ENCODE measurements at places on chromosomes 2 and 18. TPM values are rescaled to one million over a fixed set of nuclear protein-coding genes. Genes with fewer than 3 reads are reported as not detected.

DNA sequence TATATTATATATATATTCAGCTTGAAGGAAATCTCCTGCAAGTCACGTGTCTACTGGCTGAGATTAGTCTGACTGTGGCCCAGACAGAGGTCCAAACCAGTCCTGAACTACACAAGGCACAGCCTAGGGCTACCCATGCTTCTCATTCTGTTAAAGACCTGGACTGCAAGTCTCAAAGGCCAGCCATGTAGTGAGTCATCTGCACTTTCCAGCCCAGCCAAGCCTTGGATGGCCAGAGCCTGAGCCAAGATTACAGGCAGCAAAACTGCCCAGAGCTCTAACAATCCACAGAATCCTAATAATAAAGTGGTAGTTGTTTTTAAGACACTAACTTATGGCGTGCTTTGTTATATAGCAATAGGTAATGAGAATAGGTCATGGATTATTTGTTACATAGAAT lies 259.6 kb downstream of the SS18 start:
- DNase-seq = no peak

- no peak for DNase-seq
These were observed 883 bp upstream of the EHBP1 start for GRCh38 chr2:62704654-62705006.

DNA sequence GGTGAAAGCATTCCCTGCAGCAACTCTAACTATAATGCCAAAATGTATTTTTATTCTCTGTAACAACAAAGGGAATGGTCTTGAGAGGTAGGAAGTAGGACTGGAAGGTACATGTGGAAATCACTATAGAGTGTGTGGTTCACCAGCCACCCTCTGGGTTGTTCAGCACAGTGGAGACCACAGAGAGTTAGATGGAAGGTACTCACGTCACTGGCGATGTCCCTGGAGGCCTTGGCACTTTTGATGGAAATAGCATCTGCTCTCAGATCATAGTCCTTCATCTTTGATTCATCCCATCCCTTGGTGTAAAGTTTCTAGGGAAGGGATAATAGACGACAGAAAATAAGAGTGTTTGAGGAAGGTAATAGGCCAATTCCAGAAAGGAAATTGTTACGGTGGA lies 124.0 kb downstream of the NEB start:
- no peak for DNase-seq

GRCh38 chr2:240559286-240559685 lies 871 bp upstream of the DUSP28 start:
- no peak for DNase-seq

C1QL2 gene
- not detected for total RNA-seq

DNA sequence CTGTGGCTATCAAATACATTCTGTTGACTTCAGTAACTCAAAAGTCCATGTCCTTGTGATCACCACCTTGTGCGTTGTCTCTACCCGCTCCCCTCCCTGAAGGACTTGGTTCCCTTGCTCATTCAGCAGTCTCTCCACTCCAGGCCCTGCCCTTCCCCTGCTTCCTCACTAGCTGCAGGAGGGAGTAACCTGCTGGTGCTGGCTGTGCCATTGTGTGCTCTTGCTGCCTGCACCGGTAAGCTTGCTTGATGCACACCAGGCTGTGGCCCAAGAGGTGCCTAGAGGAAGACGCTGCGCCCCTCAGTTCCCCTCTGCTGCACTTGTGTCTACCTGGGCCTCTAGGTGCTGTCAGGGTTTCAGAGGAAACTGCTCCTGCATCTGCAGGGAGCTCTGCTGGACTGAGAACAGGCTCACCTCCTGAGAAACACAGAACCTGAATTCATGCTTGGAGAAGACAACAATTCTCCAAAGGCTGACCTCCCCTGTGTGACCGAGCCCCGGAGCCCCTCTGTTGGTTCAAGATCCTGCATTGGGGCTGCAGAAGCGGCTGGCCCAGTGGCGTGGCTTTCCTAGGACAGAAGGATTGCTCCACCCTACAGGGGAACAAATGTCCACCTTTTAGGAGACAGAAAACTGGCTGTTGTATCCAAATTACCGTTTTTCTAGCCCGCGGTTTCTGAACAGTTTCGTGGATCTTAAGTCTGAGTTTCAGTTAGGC lies 33.6 kb downstream of the PTPRM start:
- DNase-seq = no peak

- no peak for DNase-seq
These were observed 22.4 kb downstream of the CRYGD start for GRCh38 chr2:208101716-208102631.

DNA sequence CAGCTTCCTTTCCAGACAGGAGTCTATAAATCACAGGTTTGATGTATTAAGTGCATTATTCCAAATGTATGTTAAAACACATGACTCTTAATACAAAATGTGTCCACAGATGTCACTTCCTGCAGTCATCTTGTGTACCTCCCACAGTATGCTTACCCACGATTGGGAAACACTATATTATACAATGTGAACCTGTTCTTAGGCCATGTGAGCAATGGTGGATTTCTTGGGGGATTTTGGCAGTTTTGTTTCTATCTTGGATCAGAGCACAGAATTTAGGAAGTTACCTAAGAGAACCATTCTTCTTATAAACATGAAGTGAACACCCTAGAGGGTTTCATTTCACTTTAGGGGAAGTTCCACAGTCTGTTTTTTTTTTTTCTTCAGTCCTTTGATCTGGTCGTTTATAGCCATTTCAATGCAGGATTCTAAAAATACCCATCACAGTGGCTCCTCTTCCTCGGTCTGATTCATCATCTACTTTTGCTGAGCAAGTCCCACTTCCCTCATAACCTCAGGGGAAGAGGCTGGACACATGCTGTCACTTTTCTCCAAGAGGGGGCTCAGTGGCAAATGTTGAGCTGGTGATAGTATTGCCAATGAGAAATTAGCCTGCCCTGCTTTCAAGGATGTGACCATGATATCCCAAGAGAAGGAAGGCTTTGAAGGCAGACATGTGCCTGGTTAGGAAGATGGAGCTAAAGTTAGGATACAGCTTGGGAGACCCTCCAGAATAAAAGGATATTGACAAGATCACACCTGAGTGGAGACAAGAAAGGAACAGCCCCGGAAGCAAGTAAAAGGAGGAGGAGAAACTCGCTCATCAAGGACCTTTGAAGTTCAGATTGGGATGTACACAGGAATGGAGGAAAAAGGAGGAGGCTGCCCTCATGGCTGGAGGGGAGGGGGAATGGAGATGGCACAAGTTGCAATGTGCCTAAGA lies 22.6 kb downstream of the PLEK start:
- no peak for DNase-seq

- DNase-seq = no peak
These were observed 103.2 kb downstream of the FAM161A start for GRCh38 chr2:61750624-61751023.

- DNase-seq = no peak
These were observed 10.7 kb downstream of the RPL31 start for GRCh38 chr2:101012706-101013181.

SCYGR1 gene
- total RNA-seq = not detected

- no peak for DNase-seq
These were observed 175.0 kb upstream of the SLC39A10 start for GRCh38 chr2:195482010-195482409.

DNA sequence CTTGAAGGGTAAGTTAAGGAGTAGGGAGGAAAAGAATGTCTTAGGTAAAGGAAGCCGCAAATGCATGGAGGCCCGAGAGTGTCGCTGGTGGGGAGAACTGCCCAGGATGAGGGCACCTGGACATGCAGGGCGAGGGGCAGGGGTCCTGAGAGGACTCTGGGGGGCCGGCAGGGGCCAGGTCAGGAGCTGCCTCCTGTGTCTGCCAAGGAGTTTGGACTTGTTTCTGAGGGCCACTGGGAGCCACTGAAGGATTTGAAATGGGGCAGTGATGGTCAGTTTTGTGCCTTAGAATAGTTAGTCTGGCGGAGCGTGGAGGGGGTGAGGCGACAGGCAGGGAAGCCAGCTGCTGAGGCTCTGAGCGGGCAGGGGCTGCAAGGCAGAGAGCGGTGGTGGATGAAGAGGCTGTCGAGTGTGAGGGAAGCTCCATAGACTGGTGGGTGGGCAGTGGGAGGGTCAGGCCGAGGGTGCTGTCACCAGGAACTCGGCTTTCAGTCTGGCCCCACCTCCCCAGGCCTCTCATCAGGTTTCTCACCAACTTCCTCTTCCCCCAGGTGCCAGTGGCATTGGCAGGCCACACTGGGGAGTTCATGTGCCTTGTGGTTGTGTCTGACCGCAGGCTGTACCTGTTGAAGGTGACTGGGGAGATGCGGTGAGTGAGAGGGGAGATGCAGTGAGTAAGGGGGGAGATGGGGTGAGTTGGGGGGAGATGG lies 14.7 kb upstream of the SLC4A3 start:
- no peak for DNase-seq

- DNase-seq = no peak
These were observed 349.7 kb downstream of the ZEB2 start for GRCh38 chr2:144170179-144170578.

GRCh38 chr18:74819433-74820059 lies 221.9 kb downstream of the ZNF407 start:
- DNase-seq = no peak

DNA sequence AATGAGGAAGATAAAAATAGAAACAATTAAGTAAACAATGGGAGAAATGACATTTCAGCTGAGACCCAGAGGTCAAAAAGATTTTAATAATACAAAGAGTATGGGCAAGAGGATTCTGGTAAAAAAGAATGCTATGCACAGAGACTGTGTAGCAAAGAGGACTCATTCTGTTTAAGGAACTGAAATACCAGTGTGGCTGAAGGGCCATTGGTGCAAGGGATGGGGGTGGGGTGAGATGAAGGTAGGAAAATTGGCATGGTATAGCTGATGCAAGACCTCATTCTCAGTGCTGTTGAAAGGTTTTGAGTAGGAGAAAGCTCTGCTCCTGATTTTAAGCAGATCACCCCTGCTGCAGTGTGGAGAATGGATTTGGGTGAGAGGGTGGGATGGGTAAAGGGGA lies 10.8 kb downstream of the GALNT1 start:
- no peak for DNase-seq

MITD1 gene
- total RNA-seq = 59.5 TPM

NEU4 gene
- not detected for total RNA-seq

ONECUT2 gene
- not detected for total RNA-seq

DNA sequence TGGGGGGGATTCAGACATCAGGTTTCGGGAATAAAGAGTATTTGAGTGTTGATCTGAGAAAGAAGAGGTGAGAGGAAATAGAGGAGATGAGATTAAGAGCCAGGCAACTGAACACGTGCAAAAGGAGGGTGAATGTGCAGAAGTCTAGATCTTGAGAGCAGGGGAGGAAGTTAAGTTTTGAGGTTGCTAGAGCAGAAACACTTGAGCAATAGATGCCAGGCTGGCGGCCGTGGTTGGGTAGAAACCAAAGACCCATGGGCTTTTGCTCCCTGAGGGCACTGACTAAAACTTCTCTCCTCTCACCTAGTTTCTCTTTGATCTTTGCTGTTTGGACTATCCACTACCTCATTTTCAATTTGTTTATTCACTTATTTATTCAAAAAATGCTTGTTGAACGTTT lies 116.0 kb downstream of the CDC42EP3 start:
- no peak for DNase-seq

DNA sequence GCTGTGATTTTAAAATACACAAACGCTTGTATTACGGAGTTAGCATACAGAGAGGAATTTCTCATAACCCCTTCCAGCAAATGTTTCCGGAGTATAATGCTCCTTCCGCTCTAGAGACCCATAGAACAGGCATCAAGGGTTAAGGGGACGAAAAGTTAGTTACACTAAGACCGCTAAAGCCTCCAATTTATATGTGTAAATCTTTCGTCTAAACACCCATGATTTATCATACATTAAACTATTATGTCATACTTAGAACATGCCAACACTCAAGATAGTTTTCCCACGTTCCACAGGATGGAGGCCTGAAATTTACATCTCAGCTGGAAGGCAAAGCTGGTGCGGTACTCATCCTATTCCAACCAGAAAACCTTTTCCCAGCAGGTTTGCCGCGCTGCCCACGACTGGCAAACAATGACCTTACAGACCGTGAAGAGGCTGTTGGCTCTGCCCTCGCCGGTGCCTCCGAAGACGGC lies 650 bp downstream of the ORMDL1 start:
- DNase-seq = no peak

- no peak for DNase-seq
These were observed 62.7 kb downstream of the RTP5 start for GRCh38 chr2:241931976-241932898.

DNA sequence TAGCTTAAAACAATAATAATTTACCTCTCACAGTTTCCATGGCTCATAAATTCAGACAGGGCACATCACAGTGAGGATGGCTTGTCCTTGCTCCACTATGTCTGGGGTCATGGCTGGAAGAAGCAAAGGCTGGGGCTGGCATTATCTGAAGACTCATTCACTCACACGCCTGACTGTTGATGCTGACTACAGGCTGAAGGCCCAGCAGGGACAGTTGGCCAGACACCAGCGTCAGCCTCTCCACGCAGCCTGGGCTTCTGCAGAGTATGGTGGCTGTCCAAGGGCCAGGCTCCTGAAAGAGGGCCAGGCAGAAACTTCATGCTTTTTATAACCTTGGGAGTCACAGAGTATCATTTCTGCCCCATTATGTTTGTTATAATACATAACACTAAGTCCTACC lies 33.4 kb downstream of the YPEL5 start:
- DNase-seq = no peak

RNF103 gene
- 48.8 TPM for total RNA-seq

- DNase-seq = no peak
These were observed 27.6 kb upstream of the UBE2F start for GRCh38 chr2:237939251-237939650.

RTP5 gene
- total RNA-seq = not detected

GRCh38 chr18:9738266-9738969 lies 30.3 kb downstream of the RAB31 start:
- no peak for DNase-seq

UGT1A6 gene
- total RNA-seq = 12.7 TPM

GKN1 gene
- total RNA-seq = not detected

HTR2B gene
- total RNA-seq = not detected

DNA sequence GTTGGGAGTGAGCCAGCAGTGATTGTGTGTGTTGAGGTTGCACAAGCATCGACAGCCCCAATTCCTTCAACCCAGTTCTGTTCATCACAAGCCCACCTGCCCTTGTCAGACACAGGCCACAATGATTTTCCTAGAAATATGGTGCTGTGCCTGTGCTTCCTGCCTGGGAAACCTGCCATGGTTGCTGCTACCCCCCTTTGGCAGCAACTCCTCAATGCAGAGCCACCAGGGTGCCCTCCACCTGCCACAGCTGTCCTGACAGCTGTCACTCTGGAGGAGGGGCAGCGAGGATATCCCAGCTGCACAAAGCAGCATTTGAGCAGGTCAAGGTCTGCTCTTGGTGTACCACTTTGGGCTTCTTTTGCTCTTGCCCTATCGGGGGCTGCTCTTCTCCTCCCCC lies 27.1 kb downstream of the SMIM21 start:
- no peak for DNase-seq

PAIP2B gene
- 30.0 TPM for total RNA-seq

RIT2 gene
- not detected for total RNA-seq

DYNC1I2 gene
- 65.0 TPM for total RNA-seq

KIAA2012 gene
- total RNA-seq = 0.16 TPM

- no peak for DNase-seq
These were observed 41.5 kb upstream of the CYRIA start for GRCh38 chr2:16707014-16707623.

Data from suprapubic skin (tissue), 4 donors.